Stimulated activated CD8-positive, alpha-beta memory T cell treated with anti-CD3 and anti-CD28 coated beads, Interleukin-15, amount 100 ng/mL, for 4 hours (primary cell): ENCODE measurements at places on chromosomes 7 and 10.

DNA sequence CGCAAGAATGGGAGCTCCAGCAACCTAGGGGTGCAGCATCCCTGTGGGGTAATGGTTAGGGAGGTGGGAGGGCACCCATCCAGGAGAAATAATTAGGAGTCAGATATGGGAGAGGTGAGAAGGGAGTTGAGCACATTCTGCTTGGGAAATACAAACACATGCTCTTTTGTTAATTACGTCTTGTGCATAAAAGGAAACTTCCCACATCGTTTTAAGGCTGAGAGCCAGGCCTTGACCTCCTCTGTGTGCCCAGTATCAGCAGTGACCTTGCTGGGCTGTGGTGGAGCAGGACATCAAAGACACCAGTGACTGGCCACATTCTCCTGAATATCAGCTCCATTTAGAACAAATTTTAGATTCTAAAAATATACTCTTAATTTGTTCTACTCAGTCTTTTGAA, 22.6 kb downstream of the AKR1C4 start:
- DNase-seq, result no peak

- DNase-seq, result no peak
Observed at GRCh38 chr10:13296476-13296875, 3.4 kb downstream of the PHYH start.

GRCh38 chr10:95314192-95314918, 23.6 kb upstream of the PDLIM1 start:
- DNase-seq, result no peak

GRCh38 chr10:100970076-100970913, 991 bp downstream of the SEMA4G start:
- DNase-seq, result no peak

GRCh38 chr10:34213193-34213804, 601.8 kb downstream of the PARD3 start:
- DNase-seq, result no peak

DNA sequence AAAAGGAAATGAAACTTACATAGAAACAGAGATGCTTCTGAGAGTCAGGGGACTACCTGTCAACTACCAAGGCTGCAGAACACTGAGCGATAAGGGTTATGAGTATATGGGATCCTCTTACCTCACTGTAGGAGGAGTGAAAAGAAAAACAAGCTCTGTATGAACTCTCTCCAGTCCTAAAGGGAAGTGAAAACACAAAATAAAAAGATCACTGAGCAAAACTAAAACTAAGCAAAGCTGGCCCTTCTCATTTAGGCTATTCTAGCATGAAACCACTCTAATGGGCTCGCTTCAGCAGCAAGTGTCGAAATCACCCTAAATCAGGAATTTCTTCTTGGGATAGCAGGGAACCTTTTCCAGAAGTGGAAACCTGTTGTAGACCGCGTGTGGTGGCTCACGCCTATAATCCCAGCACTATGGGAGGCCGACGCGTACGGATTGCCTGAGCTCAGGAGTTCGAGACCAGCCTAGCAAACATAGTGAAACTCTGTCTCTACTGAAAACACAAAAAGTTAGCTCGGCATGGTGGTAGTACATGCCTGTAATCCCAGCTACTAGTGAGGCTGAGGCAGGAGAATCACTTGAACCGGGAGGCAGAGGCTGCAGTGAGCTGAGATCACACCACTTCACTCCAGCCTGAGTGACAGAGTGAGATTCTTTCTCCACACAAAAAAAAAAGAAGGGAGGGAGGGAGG, 27.0 kb downstream of the DCLRE1C start:
- DNase-seq, result no peak

DNA sequence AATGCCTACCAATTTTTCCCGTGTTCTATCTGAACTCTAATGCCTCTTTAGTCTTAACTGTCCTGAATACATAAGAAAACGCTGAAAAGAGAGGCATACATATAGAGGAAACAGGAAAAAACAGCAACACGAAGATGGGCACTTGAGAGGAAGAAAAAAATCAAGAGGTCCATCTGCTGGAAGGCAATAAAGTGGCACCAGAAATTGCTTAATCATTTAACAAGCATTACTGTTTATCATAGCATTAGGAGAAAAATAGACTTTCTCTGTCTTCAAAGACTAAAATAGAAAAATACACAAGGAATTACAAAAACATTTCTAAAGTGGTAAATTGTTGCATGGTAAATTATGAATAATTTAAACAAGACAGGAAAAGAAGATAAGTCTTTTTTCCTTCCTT, 35.0 kb downstream of the NSUN6 start:
- no peak for DNase-seq

GRCh38 chr10:69972981-69973397, 79.7 kb upstream of the MACROH2A2 start:
- DNase-seq, result no peak

DNA sequence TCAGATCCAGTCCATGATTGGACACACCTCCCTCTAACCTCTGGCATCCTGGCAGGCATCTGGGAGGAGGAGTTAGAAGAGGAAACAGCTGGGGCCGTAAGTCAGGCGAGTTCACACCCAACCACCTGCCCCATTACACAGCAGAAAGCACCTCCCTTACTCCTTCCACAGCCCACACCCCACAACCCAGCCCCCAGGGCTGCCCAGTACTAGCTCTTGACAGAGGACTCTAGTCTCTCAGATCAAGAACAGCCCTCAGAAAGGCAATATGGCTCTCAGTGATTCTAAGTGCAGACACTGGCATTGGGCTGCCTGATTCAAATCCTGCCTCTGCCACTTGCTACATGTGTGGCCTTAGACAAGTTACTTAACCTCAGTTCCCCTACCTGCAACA, 34.1 kb downstream of the KCNMA1 start:
- no peak for DNase-seq

DNA sequence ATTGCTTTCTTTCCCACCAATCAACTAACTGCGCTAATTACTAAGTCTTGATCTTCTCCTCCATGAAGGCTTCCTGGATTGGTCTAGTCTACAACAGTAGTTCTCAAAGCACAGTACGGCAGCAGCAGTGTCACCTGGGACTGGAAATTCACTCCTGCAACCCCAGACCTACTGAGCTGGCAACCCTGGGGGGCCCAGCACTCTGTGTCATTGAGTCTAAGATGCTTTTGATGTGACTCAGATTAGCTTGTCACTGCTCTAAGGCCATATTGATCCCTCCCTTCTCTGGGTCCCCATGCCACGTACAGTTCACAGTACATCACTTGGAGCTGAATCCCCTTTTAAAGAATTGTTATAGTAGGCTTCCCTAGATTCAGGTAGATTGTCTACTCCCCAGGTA, 65.7 kb upstream of the KMT2C start:
- no peak for DNase-seq
